ENCODE measurements at places on chromosomes 12 and 14.

- no peak for DNase-seq
Observed at GRCh38 chr14:56590535-56590960, 10.9 kb downstream of the TMEM260 start.

GRCh38 chr14:35865611-35866324, 39.6 kb downstream of the BRMS1L start:
- DNase-seq = no peak

GRCh38 chr12:110744151-110744571, 1.5 kb upstream of the PPP1CC start:
- peak; percentile 53 for DNase-seq

- peak; percentile 68 for DNase-seq
Observed at GRCh38 chr14:92397150-92397952, 74.4 kb downstream of the SLC24A4 start.

DNA sequence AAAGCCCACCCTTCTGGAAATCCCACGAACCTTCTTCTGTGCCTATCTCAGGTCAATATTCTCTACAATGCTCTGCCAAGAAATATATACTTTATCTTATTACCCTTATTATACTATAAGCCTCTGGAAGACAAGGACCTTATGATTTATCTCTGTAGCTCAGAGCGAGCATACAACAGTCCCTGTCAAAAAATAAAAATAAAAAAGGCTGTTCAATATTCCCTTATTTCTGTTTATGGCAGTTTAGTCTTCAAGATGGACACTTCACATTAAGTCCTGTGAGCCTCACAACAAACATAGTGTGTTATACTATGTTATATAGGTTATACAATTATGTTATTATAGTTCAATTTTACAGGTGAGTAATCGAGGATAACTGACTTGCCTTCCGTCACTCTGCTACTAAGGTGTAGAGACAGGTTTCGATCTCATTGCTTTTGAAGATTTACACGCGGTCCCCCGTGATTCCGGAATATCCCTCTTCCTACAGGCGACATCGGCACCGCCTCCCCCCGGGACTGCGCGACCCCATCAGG, 562 bp downstream of the EAPP start:
- DNase-seq = no peak

GRCh38 chr14:79516009-79516408, 695.3 kb downstream of the DIO2 start:
- no peak for DNase-seq

DNA sequence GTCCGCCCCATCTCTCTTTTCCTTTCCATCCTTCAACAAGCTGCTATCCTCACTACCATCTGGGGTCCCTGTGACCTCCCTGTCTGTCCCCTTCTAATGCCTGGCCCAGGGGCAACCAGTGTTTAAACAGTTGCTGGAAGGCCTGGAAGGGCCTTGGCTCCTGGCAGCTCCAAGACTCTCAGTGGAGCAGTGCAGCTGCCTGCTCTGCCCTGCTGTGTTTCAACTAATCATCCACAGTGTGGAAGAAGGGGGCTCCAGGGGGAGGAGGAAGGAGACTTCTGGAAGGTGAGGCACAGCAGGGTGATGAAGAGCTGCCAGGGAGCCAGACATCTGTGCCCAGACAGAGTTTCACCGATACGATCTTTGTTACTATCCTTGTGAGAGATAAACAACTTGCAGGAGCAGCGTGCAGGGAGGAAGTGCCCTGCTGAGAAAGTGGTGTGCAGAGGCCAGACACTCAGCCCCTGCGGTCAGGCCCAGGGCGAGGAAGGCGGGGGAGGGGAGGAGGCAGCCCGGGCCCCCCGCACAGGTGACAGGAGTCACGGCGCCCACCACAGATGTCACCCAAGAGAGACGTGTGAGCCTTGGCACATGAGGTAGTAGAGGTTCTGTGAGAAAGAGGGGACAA, 1061.8 kb downstream of the BCL11B start:
- no peak for DNase-seq

GRCh38 chr14:53355581-53356112, 202.5 kb upstream of the DDHD1 start:
- DNase-seq = peak; percentile 6

Data from A549 (cell line).